AML-193 (cell line): ENCODE measurements at places on chromosomes 7 and 10.

GRCh38 chr7:129394101-129394500 is 40.1 kb upstream of the STRIP2 start:
- no peak for DNase-seq

DNA sequence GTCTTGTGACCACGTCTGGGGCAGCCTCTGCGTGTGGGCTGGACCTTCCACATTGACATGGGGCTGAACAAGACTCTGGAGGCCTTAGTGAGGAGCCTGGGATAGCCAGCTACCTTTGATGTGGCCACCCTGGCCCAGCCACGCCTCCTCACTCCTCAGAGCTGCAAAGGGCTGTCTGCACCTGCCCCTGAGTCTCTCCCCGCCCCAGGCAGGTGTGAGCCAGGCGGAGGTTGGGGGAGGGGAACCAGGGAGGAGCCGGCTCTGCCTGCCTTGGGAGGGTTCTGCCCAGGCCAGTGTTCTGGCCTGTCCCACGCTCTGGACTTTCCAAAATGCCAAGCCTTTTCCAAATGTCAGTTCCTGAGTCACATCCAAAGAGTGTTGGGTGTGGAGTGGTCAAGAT is 72.2 kb downstream of the GTF2IRD1 start:
- DNase-seq = no peak

GRCh38 chr10:13955409-13956068 is 368.8 kb downstream of the PRPF18 start:
- DNase-seq = no peak

DNA sequence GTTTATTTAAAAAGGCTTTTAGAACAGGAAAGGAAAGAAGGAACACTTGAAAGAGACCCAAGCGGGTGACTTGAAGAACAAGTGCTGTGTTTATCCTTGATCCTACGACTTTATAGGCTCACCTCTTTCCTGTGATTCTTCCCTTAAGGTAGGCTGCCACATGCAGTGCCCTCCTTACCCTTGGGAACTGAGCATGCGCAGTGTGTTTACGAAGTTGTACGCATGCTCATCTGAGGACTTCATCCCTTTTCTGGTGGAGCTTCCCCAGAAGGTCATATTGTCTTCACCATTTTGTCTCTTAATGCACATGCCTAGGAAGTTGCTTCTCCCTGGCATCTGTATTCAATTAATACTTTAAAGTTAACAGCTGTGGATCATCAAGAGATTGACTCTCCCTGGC is 49.9 kb upstream of the VOPP1 start:
- DNase-seq = no peak

GRCh38 chr10:79130846-79131245 is 62.1 kb downstream of the ZMIZ1 start:
- DNase-seq = no peak

DNA sequence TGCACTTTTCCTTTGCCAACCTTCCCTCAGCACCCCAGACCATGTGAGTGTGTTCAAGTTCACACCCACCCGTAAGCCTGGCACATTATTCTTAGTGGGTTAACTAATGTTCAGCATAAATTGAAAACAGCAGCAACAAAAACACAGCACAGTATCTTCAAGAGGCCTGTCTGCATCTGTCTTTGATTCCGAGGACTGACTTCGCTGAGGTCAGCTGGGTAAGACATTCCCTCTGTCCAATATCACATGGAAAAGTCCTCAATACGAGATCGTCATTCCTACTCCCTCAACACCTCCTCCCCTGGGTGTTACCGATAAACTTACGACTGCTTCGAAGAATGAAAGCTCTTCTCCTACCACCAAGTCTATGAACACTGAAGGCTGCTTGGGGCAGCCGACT is 218.8 kb downstream of the SFMBT2 start:
- no peak for DNase-seq
